ENCODE measurements at places on chromosomes 7 and 10.

- DNase-seq = no peak
Observed at GRCh38 chr10:21159669-21160068, 262.6 kb upstream of the NEBL start.

- DNase-seq = no peak
Observed at GRCh38 chr10:99983280-99983988, 26.3 kb downstream of the DNMBP start.

DNA sequence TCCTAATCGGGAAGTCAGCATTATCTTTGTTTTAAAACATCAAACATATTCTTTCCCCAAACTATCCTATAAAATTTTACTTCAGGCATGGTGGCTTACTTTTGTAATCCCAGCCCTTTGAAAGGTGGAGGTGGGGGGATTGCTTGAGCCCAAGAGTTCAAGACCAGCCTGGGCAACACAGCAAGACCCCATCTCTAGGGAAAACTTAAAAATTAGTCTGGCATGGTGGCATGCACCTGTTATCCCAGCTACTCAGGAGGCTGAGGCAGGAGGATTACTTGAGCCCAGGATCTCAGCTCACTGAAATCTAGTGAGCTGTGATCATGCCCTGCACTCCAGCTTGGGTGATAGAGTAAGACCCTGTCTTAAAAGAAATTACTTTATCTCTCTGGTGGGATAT is 4.9 kb downstream of the CLDN12 start:
- DNase-seq = no peak

DNA sequence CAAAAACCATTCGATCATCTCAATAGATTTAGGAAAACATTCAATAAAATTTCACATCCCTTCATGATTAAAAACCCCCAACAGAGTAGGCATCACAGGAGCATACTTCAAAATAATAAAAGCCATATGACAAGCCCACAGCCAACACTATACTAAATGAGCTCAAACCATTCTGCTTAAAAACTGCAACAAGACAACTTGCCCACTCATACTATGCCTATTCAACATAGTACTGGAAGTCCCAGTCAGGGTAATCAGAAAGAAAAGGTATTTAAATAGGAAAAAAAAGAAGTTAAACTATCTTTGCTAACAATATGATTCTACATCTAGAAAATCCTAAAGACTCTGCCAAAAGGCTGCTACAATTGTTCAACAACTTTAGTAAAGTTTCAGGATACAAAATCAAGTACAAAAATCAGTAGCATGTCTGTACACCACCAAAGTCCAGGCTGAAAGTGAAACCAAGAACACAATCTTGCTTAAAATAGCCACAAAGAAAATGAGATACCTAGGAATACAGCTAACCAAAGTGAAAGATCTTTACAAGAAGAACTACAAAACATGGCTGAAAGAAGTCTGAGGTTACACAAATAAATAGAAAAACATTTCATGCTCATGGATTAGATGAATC is 882.6 kb downstream of the GRM8 start:
- no peak for DNase-seq

DNA sequence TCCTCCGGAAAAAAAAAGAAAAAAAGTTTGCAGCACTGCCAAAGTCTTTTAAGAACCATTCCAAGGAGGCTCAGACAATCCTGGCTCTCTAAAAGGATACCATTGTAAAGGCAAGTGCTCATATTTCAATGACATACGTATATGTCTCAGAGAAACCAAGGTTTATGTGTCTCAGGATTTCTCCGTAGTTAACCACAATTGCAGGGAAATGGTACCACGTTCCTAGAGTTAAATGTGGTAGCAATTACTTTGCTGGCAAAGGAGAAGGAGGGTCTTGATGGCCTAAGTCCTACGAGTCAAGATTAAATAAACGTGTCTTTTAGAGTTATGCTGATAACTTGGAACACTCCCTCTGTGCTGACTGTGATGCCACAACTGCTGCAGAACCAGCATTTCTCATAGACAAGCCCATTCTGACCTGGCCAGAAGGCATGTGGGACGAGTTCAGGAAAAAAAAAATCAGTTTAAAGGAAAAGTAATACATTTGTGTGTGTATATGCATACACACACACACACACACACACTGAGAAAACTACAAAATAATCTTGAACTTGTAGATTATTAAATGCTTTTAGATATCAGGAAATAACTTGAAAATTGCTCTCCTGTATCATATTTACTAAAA is 245.9 kb downstream of the FGFR2 start:
- no peak for DNase-seq

GRCh38 chr7:126535176-126535575 is 717.6 kb downstream of the GRM8 start:
- no peak for DNase-seq

DNA sequence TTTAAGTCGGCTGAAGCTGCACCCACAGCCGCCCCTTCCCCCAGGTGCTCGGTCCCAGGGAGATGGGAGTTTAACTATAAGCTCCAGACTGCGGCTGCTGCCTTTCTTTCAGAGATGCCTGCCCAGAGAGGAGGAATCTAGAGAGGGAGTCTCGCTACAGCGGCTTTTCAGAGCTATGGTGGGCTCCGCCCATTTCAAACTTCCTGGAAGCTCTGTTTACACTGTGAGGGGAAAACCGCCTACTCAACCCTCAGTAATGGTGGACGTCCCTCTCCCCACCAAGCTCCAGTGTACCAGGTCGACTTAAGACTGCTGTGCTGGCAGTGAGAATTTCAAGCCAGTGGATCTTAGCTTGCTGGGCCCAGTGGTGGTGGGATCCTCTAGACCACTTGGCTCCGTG is 135.4 kb downstream of the CXCL12 start:
- DNase-seq = no peak

DNA sequence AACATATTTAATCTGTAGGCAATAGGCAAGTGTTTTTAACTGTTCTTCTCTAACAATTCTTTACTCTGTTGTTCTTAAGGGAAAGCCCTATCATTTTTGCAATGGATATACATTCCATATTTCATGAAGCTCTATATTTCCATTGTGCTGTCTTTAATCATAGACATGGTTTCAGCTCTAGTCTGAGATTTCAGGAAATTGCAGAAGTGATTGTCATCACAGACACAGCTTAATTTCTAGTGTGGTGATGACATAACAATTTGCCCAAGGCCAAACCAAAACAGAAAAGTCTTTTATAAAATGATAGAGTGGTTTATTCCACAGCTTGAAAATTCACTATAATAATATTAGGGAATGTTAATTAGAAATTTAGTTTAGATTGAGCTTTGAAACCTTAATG is 494.1 kb upstream of the SEMA3A start:
- no peak for DNase-seq

- DNase-seq = no peak
Observed at GRCh38 chr7:112104120-112104519, 102.1 kb downstream of the DOCK4 start.

Measured in liver (tissue), 10 donors.